ENCODE measurements at places on chromosomes 2 and 18. TPM values are rescaled to one million over a fixed set of nuclear protein-coding genes. Genes with fewer than 3 reads are reported as not detected.
A peak's percentile ranks its signal among the peaks of the same experiment; 100 is the strongest.

The RAB31 gene
- 22.6 TPM for total RNA-seq

The DCDC2C gene
- not detected for total RNA-seq

DNA sequence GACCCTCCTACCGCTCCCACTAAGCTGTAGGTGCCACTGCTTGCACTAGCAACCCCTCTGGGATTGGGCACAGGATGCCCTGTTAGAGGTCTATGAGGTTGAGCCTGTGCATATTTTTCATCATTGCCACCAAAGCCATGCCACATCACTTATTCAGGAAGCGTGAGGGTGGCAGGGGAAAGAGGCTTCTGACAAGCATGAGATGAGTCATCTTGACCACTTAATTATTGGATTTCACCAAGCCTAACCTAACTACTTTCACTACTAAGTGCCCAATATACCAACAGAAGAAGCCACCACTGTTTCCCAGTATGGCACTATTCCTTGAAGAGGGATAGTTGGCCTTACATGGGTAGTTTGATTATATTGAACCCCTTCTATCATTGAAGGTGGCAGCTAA is 181.3 kb upstream of the EPHA4 start:
- peak; percentile 54 for DNase-seq

DNA sequence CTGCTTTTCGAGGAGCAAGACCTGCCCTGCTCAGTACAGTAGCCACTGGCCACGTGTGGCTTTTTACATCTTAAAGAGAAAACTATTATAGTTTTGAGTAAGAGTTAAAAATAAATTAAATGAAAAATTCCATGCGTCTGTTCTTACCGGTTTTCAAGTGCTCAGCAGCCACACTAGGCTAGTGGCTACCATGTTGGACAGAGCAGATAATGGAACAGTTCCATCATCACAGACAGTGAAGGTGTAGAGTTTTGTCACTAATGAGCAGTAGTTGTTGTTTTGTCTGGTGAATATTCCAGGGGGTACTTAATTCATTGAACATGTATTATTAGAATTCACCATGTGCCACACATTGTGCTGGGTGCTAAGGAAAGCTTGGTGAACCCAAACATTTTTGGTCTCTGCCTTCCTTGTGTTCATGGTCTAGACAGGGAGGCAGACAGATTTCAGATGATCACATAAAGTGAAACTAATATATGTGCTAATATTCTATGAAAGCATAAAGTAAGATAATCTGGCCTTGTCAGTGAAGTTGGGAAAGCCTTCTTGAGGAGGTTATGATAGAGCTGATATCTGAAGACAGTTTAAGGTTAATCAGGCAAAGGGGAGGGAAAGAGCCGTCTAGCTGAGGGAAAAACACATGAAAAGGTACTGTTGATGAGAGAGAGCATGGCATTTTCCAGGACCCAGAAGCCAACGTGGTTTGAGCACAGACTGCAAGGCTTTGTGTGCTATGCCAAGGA is 1.4 kb downstream of the ALMS1 start:
- no peak for DNase-seq

- peak; percentile 42 for DNase-seq
Measured at GRCh38 chr2:229715895-229716507, 1.6 kb upstream of the DNER start.

GRCh38 chr2:86790676-86791572 is at the start of gene CD8A:
Gene CD8A, minus strand, starts transcription at chr2:86790913. Its CDS starts 88 bp downstream, at chr2:86790825.
- DNase-seq = no peak

GRCh38 chr2:241391892-241392665 is 36.0 kb downstream of the FARP2 start:
- DNase-seq = peak; percentile 61

DNA sequence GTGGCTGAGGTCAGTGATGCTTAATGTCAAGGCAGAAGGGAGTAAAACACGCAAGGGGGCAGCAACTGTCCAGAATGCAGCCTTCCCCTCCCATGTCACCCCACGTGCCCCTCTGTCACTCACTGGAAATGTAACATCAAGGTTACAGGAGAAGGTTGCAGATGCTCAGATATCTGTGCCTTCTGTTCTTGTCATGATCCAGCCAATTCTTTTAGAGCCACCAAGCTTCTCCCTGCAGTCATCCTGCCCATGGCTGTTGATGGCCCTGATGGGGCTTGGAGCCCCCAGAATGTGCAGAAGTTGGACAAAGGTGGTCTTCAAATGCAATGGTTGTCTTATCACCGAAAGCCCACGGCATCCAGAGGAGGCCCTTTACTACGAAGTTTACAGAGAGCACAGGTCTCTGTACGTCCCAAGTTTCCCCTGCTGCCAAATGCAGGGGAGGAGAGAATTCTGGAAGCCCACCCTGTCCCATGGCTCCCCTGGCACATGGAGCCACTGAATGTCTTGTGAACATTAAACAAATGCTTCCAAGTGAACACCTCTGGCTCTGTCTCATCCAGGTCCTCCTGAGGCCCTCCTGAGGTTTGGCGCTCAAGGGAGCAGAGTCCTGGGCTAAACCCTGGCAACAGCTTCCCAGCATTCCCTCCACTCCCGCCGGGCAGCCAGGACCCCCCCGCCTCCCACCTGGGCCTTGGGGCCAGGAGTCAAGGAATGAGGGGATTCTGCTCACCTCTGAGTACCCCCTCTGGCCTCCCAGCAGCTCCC is 4.5 kb upstream of the GPR55 start:
- no peak for DNase-seq

GRCh38 chr2:219537657-219538488 is 5.7 kb downstream of the CHPF start:
- no peak for DNase-seq

DNA sequence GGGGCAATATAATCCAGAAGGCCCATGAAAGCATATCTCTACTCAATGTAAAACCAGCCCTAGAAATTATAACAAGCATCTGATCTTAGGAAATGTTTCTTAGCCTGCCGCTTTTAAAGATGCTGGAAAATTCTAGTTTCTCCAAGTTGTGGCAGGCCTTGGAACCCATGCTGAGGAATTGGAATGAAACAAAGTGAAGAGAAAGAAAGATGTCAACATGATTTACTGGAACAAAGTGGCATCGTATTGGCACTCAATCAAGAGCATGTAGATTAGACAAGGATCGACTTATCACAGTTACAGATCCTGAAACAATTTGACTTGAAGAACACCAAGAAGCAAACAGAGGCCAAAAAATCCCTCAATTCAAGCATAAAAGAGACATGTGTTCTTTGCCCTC is 28.7 kb downstream of the CNTNAP5 start:
- DNase-seq = no peak

GRCh38 chr2:162301877-162302276 is 16.6 kb downstream of the IFIH1 start:
- DNase-seq = no peak

DNA sequence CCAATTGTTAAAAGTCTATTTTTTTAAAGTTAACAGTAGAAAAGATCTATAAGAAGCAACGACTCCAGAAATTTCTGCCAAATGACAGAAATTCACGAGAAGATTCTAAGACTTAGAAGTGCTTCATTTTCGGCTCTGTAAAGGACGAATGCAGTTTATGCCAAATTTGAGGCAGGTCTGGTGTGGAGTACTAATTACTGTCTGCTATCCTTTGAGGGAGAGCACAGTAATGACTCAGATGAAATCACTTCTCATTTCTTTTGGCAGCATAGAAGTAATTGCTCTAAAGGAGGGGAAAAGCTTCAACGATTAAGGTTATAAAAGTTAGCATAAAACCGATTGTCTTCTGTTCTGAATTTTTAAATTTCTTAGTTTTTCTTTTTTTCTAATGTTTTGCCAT is 11.4 kb downstream of the G6PC2 start:
- DNase-seq = no peak

The GATA6 gene
- total RNA-seq = 0.35 TPM

The ZAP70 gene
- not detected for total RNA-seq

GRCh38 chr2:101130081-101130480 is 21.1 kb downstream of the TBC1D8 start:
- no peak for DNase-seq

DNA sequence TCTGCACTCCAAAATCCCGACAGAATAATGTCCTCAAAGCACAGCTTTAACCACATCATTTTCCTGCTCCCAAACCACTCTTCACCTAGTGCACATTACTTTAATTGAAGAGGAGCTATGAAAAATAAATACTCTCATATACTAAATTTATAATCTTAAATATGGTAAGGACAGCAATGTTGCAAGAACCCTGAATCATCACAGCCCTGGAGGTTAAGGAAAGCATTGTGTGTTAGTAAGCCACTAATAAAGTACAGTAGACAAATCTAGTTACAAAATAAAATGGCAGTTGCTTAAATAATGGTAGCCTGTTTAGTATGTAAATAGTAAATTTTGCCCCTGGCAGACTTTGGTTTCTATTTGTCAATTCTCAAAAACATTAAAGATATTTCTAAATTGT is 27.0 kb upstream of the CCDC178 start:
- no peak for DNase-seq

The SH3BP4 gene
- 58.5 TPM for total RNA-seq

The GKN2 gene
- not detected for total RNA-seq

DNA sequence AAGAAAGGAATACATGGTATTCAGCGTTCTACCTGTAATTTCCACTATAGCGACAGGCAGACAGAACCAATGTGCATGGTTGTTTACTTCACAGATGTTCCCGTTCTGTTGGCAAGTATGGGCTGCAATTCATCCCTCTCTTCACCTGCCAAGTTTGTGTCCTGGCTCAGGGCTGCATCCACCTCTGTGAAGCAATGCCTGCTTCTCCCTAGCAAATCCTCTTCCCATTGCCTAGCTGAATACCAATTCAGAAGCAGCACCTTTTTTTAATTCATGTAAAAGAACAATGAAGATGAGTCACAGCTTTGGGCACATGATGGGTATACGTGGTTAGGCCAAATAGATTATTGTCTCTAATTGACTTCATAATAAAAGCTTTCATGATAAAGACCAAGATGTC is 54.7 kb upstream of the LRATD1 start:
- no peak for DNase-seq

DNA sequence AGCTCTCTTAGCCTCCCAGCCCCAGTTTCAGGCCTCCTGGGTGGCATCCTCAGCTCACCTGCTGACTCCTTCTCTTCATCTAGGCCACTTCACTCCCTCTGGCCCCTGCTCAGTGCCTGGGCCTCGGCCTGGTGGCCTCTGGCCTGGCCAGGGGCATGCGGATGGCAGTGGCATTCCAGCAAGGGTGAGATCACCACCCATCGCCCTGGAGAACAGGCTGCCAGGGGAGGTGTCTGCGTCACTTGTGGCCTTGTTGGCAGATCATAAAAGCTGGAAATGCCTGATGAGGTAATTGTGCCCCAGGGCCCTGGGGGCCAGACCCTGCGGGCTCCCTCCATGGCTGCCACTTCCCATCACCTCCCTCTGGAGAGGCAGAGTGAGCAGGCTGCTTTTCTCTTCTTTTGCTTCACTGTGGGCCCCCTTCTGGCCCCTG is 72.5 kb upstream of the SMAD2 start:
- peak; percentile 96 for DNase-seq

The PIEZO2 gene
- 0.30 TPM for total RNA-seq

- DNase-seq = no peak
Measured at GRCh38 chr2:128692895-128693742, 374.5 kb upstream of the HS6ST1 start.

DNA sequence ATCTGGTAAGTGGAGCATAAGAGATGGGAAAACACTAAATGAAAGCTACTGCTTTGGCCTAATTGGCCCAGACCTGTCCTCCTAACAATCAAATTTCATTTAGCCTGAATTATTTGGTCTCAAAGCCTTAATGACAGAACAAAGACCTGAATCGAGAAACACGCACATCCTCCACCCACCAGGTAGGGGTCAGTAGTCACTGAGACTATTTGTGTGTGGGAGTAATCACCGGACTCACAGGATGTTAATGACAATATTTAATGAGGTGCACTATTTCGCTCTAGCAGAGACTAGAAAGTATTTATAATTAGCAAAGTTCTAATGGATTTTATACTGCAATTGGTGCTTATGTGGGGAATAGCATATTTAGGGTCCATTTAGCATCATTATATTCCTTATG is 68.1 kb downstream of the RBM43 start:
- no peak for DNase-seq

GRCh38 chr2:60429681-60430080 is 123.8 kb downstream of the BCL11A start:
- no peak for DNase-seq

GRCh38 chr2:240642061-240642805 is 17.0 kb downstream of the GPR35 start:
- no peak for DNase-seq

The PROKR1 gene
- total RNA-seq = not detected

DNA sequence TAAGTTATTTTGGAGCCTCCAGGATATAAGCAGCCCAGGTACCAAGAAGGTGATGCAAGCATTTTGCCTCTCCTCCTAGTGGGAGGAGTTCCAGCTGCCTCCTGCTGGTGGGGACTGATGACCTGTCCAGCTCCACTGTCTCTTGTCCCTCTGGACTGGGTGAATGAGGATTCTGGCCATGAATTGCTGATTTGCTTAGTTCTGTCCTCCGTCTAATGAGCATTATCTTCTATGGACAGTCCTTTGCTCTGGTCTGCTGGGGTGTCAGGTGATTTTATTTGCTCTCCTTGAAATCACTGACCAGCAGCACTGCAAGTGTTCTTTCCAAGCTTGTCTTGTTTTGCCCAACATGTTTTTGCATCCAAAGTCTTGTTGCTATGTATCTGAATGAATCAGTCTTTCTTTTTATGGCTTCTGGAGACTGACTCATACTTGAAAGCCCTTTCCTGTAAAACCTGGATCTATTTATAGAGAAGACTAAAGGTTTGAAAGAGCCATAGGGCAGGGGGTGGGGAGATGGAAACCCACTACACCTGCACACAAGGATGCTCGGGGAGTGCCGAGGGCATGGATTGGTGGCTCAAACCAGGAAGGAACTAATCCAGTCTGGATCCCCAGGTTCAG is 40.5 kb upstream of the EFHD1 start:
- DNase-seq = peak; percentile 100

The SERPINB13 gene
- not detected for total RNA-seq

DNA sequence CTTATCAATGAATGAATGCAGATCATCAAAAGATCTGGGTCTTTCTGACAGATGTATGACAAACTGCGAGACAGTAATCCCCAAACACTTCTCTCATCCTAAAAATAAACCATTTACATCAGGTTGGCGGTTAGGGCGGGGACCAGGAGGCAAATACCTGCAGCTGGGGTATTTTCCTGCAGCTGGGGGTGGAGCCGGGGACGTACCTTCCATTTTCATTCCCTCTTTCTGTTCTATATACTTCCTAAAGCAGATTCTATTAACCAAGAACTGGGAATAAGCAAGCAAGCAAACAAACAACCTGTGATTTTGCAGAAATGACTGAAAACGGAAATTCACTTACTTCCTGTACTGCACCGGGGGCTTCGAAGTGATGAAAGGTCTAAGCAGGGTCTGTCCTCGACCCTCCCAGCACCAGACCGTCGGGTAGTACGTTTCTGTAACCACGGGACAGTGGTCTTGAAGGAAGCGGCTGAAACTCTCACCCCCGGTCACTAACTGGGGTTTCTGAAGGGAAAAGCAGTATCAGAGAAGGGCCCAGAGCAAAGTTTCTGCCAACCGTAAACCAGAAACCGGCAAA is 1.2 kb downstream of the ABHD3 start:
- DNase-seq = no peak

The HJURP gene
- total RNA-seq = 13.0 TPM

GRCh38 chr2:53697686-53698085 is 69.9 kb upstream of the CHAC2 start:
- DNase-seq = no peak
